ENCODE measurements at places on chromosomes 5 and 9. TPM values are rescaled to one million over a fixed set of nuclear protein-coding genes. Genes with fewer than 3 reads are reported as not detected.

DNA sequence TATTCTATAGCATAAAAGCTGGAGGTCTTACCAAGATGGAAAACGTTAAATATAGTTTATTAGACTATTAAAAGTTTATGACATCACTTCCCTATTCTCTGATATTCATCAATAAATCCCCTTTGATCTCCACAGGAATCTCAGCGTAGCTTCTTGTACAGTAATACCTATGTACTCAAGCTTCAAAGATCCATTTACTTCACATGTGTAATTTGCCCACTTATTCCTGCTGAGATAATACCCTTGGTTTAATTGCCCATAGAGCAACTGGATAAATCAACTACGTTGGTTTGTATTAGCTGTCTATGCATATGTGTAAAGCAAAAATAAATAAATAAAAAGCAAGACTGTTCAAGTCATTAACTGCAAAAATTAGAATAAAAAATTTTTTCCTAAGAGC, 219.7 kb downstream of the EFNA5 start:
- no peak for ATAC-seq

DNA sequence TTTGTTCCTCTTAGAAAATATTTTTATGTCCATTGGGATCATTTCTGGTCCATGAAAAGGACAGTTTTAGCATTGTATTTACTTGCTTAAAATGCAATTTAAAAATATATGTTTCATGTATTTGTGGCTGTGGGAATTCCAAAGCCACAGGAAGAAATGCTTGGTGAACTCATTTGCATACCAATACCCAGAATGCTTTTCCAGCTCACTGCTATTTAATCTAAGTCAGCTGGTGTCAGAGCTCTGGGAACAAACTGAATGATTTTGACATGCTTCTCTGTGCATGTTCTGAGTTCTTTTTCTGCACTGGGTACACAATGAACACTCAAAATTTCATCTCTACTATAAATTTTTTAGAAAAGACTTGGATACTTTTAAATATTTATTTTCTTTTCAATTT, 482.8 kb upstream of the ARRDC3 start:
- no peak for ATAC-seq

DNA sequence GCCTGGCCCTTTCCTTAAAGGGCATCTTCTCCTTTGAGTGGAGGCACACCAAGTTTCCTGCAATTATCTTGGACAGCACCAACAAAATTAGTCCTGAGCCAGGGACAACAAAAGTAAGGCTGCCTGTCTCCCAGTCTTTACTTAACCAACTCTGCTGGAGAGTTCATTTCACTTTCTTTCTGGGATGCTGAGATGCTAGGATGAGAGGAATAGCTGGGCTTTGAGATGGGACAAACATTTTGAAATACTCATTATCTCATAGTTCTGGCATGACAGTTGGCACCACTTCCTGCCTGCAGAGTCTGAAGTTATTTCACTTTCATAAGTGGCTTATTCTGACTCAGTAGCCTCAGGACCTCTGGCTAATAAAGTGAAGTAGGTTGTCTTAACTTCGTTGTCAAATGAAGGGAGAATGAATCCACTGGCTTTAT, 157.0 kb downstream of the C9orf152 start:
- peak; percentile 52 for ATAC-seq

DNA sequence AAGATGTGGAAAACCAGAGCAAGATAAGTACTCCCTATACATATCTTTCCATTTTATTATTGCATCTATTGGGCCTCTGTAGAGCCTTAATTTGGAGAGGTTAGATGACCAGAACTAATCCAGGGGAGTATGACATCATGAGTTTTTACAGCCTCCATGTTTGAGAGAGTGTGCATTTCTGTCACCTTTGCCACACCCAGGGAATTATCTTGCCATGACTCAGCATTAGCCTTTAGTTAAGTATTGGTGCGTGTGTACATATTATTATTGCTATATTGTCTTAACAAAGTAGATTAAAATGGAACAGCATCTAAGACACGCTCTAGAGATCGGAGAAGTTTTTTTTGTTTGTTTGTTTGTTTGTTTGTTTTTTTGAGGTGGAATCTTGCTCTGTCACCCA, 27.6 kb downstream of the DIMT1 start:
- ATAC-seq, result peak; percentile 87

DNA sequence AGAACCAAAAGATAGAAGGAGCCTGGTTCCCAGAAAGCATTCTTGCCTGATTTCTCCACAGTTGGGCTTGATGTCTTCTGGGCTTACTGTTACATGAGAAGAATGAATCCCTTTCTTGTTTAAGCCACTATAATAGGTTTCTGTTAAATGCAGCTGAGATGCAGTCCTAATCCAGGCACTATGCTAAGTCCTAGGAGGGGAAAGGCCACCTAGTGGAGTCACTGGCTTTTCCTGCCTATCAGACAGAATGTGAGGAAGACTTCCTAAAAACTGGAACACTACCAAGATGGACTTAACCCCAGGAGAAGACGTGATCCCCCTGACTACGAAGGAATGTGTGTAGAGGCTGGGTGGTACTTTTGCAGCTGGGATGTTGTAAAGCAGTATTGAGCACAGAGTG, 34.3 kb upstream of the FSD1L start:
- ATAC-seq, result no peak

GRCh38 chr9:38359689-38360385, 32.7 kb upstream of the ALDH1B1 start:
- no peak for ATAC-seq

Gene CXCL14
- 179 TPM for total RNA-seq

Gene RETREG1
- 1.5 TPM for total RNA-seq

Gene PHF24
- total RNA-seq, result 0.48 TPM

All from esophagus mucosa (tissue), 1 donor.